CD4-positive, alpha-beta T cell treated with Interleukin-4 for 1 hour (primary cell): ENCODE measurements at places on chromosomes 1 and 21.

GRCh38 chr1:220013497-220013896 lies 32.8 kb downstream of the EPRS1 start:
- DNase-seq, result no peak

- DNase-seq, result no peak
Observed at GRCh38 chr1:218425647-218426342, 80.7 kb downstream of the TGFB2 start.

- no peak for DNase-seq
Observed at GRCh38 chr1:11523746-11524464, 45.0 kb downstream of the DISP3 start.

- no peak for DNase-seq
Observed at GRCh38 chr1:29341936-29342335, 105.6 kb downstream of the PTPRU start.

GRCh38 chr1:212752252-212752933 lies 39.2 kb downstream of the NSL1 start:
- no peak for DNase-seq

- DNase-seq, result no peak
Observed at GRCh38 chr1:167502719-167503462, 15.4 kb downstream of the CD247 start.

DNA sequence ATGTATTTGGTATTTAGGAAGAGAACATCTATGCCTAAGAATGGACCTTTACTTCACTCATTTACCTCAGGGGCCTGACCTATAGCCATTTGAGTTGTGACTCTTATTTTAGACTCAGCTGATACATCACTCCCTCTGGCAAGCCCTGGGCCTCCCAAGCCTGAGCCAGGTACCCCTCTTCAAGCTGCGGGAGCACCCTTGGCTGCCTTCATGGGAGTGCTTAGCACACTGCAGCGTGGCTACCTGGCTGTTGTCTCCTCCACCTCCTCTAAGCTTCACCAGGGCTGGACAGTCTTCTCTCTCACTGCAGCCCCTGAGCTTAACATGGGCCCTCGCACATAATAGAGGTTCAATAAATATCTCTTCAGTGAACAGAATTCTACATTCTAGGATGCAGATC lies 23.5 kb upstream of the LHX4 start:
- DNase-seq, result no peak
